ENCODE measurements at places on chromosomes 11 and 22.
A peak's percentile ranks its signal among the peaks of the same experiment; 100 is the strongest.

GRCh38 chr22:20522134-20523004, 15.0 kb downstream of the MED15 start:
- DNase-seq: no peak

DNA sequence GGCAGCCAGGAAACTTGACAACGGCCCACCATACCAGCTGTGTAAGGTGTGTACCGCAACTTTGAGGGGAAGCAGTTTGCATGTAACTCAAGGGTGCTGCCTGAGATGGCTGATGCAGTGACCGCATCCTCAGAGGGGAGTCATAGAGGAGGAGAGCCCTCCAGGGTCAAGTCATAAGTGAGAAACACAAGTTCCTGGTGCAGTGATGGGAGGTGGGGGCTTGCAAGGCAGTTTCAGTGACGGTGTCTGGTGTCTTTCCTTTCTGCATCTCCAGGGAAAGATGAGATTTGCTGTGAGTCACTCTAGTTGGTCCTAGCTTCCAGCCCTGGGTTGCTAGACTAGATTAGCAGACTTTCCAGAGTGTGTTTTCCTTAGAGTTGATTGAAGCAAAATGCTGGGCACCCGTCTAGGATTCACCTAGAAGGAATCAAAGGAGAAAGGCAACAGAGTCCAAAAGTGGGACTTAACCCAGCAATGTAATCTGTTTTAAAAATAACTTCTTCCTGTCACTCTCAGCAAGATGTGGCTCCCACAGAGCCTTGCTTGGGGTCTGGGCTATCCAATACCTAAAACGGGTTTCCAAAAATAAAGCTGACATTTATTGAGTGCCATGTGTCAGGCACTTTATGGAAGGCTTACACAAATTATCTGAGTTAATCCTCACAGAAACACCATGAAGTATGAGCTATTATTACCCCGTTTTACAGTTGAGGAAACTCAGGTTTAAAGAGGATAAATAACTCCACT, 265.4 kb upstream of the PLET1 start:
- no peak for DNase-seq

GRCh38 chr11:66870616-66871520, 14.0 kb downstream of the LRFN4 start:
- no peak for DNase-seq

GRCh38 chr11:92776676-92777075, 192.8 kb upstream of the MTNR1B start:
- no peak for DNase-seq

DNA sequence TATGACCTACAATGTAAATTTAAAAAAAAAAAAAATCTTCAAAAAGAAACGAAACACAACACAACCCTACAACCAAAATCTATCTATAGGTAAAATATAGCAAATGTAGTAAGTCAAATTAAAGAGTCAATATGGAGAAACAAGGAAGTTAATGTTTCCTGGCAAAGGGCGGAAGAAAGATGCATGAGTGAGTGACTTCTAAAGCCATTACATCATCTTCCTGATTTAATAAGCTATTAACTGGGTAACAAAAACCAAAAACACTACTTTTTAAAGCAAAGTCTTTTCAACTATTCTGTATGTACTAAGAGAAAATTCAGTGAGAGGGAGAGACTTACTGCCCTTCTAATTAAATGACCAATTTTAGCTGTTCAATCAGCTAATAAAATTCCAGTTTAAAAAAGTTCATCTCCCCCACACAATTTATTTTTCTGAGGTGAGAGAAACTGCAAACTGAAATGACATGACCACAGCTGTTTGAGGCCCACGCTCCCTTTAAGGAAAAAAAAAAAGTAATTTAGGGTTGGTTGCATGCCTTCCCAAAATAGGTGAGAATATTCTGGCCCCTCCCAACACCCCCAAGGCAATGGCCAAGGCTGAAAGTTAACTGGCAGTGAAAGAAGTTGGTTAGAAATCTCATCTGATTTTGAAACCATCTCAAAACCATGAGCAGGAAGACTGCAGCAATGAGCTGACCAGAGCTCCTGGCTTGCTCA, 5.9 kb downstream of the SF1 start:
- peak; percentile 18 for DNase-seq

GRCh38 chr11:114087025-114087424, 27.5 kb downstream of the ZBTB16 start:
- DNase-seq: no peak

Data from Kasumi-1 (cell line).